ENCODE measurements at places on chromosomes 2 and 18.

GRCh38 chr2:31413025-31413424 lies 1.5 kb downstream of the XDH start:
- no peak for DNase-seq

DNA sequence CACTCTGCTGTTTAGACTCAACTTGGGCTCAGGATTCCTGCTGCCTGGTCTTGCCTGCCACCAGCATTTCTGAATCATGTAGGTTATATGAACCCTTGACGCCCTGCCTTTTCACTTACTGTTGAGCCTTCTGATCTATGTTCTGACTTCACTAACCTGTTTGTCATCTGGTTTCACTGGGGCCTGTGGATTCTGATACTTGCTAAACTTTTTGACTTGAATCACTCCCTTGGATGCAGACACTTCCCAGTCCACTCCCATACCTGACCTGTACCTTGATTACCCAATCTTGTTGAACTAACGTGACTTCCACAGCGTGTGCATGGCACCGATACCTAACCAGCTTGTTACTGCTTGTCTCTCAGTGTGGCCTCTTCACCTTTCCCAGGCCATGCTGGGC lies 35.6 kb upstream of the SPAG16 start:
- no peak for DNase-seq

DNA sequence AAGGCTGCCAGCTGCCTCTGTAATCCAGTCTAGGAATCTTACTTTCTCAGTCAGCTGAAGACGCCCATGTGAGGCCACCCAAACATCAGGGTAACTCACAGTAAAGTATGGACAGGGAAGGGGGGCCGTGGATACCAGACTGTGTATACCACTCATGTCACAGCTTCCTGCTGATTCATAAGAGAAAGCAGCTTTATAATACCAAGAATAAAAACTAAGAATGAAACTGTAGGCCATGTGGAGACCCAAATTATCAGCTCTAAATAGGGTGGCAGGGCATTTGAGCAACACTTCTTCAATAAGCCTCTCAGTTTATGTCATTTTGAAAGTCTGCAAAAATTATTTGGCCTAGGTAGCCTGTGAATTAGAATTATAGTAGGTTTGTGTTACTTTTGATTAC lies 115.0 kb upstream of the CDCA7 start:
- DNase-seq, result no peak

DNA sequence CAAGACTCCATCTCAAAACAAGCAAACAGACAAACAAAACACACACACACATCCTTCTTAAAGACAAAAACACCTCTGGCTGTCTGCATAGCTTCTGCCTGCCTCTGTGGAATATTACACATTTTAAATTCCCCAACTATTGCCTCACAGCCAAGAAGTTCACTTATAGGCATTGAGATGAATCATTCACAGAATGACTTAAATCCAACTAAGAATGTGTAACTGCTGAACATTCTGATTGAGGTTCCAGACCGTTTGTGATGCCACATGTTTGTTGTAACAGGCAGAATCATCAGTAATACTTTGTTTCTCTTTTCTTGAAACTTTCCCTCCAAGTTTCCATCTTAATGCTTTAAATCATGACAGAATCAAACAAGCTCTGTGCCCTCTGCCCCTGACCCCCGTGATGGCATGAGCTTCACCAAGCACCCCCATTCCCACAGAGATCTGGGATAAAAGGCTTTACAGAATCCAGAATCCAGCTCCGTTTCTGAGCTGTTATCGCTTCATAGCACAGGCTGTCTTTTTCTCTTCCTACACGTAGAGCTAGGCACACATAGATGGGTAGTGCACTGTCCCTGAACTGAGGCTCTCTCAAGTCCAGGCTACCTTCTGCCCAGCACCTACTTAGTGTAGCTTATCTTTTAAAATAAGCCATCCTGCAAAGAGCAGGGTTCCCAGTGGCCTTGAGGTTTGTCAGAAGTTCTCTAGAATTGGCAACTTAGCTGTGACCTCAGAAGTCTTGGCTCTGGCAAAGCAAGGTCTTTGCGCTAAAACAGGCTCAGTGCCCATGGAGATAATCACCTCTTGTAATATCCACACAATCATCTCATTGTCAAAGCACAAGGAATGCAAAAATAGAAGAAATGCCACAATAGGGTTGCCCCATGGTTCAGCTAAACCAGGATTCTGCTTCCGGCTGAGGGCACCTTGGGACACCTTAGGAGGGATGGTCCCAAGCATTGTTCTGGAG lies 32.9 kb downstream of the EPAS1 start:
- DNase-seq, result no peak

DNA sequence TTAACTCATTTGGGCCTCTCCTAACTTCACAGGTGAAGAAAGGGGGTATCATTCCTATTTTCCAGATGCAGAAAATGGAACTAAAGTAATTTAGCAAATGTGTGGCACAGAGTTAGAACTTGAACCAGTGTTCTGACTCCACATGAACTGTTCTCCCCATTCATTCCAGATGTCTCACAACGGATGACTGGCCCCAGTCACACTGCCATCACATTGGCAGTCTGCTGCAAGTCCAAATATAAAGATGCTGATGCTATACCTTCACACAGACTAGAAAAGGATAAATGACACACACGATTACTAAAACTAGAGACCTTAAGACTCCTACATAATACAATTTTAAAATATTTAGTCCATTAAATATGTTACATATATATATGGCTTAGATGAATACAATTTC lies 195.7 kb downstream of the NBAS start:
- DNase-seq, result no peak

DNA sequence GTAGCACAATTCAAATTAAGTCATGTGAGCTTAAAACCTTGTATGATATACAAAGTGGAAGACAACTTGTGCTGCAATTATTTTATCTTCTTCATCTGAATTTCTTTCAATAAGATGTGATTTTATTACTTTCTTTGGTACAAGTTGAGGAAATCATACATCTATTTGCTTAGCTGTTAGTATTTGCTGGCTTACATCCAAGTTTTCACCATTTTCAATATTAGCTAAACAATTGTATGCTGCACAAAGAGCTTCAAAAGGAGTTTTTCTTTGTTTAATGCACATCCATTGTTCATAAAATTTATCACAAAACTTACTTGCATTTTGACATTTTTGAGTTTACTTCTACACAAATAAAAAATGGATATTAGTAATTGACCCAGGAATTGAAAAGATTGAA lies 40.9 kb downstream of the SCN9A start:
- no peak for DNase-seq

GRCh38 chr2:204533629-204534370 lies 11.5 kb upstream of the PARD3B start:
- DNase-seq, result no peak

Data from activated gamma-delta T cell treated with anti-CD3 and anti-CD28 coated beads, Interleukin-2, amount 50 U/mL, for 16 hours (primary cell).